ENCODE measurements at places on chromosomes 16 and 17. TPM values are rescaled to one million over a fixed set of nuclear protein-coding genes. Genes with fewer than 3 reads are reported as not detected.

Gene ITGAL
- total RNA-seq: not detected

Gene KIF19
- total RNA-seq: not detected

Gene PLEKHH3
- total RNA-seq: 17.8 TPM

Gene KRTAP4-1
- not detected for total RNA-seq

Gene CACNG3
- not detected for total RNA-seq

All from M059J (cell line).